ENCODE measurements at places on chromosomes 2 and 18. TPM values are rescaled to one million over a fixed set of nuclear protein-coding genes. Genes with fewer than 3 reads are reported as not detected.

GRCh38 chr2:224194161-224194560, 155.1 kb upstream of the SERPINE2 start:
- no peak for DNase-seq

- DNase-seq: no peak
Observed at GRCh38 chr18:6158958-6159357, 255.8 kb downstream of the L3MBTL4 start.

GRCh38 chr2:217409949-217410680, 550.3 kb upstream of the TNP1 start:
- no peak for DNase-seq

ALKAL2 gene
- polyA plus RNA-seq: 0.14 TPM

DNA sequence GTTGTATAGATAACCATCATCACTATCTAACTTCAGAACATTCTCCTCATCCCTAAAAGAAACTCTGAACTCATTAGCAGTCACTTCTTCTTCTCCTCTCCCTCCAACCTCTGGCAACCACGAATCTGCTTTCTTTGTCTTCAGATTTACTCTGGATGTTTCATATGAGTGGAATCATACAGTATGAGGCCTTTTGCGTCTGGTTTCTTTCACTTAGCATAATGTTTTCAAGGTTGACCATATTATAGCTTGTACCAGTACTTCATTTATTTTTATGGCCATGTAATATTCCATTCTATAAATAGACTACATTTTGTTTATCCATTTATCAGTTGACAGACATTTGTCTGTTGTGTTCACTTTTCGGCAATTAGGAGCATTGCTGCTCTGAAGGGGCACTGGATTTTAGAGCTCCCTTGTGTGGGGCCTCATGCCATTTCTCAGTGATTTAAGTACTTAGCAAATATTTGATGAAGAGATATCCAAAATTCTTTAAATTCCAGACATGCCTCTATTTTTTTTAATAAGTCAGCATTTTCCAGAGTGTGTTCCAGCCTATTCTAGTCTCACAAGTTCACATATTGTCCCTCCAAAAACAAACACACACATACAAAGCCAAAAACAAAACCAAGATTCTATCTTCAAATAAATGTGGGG, 22.5 kb upstream of the MAP3K20 start:
- DNase-seq: no peak

SCN1A gene
- not detected for polyA plus RNA-seq

ARHGAP25 gene
- polyA plus RNA-seq: 0.55 TPM

GRCh38 chr18:79447703-79448367, 52.1 kb downstream of the NFATC1 start:
- peak; percentile 46 for DNase-seq

DNA sequence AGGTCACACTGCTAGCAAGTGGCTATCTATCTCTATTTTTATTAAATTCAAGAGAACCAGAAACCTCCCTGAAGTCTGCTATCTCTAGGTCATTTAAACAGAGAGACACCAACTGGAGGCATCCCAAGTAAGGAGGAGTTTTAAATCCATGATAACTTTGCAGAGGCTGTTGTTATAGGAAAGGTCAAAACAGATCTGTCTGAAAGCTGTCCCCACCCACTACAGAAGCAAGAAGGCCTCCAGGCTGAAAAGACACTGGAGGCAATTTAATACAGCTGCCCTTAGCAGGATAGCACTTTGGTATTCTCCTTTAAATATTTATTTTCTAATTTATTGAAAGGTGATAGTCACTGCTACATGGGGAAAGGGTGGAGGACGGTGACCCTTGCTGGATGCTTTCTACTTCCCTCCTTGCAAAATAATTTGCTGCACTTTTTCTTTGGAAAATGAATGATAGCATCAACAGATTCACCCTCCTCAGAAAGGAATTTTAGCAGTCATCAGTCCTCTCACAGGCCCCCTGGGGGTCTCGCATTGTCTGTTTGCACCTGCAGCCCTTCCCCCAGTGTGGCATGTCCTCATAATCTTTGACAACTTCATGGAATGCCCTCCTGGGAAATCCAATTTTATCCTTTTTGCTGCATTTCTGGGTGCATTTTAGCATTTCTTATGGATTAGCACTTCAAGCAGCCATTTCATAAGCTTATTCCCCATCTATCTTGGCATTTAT, 429.5 kb upstream of the TNP1 start:
- no peak for DNase-seq

TDRD15 gene
- polyA plus RNA-seq: not detected

CNGA3 gene
- not detected for polyA plus RNA-seq

GKN2 gene
- polyA plus RNA-seq: not detected

PPP4R1 gene
- 101 TPM for polyA plus RNA-seq

DNA sequence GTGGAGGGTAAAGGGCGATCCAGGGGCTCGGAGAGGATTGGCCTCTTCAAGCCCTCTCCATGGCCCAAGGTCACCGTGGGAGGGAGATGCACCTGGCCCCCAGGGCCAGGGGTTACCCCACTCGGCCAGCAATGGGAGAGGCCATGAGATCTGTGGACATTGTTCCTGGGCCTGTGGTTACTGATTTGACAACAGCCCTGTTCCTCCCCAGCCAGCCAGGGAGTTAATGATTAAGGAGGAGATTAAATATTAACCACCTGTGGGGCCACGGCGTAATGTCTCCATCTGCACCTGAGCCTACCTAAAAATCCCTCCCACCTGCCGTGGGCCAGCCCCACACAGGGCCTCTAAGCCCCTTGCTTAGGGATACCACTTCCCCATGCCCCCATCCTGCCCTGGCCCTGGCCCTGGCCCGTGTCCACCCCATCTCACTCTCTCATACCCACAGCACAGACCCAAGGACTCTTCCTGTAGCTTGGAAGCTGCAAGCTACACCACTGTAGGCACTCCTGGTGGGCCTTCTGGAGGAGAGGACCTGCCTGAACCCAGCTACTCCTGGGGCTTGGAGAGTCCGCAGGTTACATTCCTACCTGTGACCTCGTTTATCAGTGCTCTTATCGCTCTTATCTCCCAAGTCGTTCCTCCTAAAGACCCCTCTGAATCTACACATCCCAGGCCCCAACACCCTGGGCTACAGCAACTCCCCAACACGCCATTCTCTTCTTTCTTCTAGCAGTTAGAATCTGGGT, 32.1 kb downstream of the ZFP36L2 start:
- no peak for DNase-seq

DNA sequence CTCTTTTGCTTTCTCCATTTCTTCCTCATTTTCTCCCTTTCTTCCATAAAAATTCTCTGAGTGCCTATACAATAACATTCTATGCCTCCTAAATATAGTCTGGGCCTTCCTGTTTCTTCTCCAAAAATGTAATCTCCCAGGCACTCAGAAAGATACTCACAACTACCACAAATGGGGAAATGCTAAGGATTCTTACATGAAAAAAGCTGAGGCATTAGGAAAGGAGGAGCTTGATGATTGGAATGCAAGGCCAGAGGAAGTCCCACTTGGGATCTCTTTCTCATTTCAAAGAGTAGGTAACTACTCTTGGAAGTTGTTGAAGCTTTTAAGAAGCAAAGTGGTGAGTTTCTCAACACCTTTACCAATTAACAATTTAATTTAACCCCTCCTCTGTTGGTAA, 3.4 kb downstream of the VSNL1 start:
- no peak for DNase-seq

- DNase-seq: no peak
Observed at GRCh38 chr2:157946919-157947557, 70.9 kb upstream of the ACVR1 start.

DNA sequence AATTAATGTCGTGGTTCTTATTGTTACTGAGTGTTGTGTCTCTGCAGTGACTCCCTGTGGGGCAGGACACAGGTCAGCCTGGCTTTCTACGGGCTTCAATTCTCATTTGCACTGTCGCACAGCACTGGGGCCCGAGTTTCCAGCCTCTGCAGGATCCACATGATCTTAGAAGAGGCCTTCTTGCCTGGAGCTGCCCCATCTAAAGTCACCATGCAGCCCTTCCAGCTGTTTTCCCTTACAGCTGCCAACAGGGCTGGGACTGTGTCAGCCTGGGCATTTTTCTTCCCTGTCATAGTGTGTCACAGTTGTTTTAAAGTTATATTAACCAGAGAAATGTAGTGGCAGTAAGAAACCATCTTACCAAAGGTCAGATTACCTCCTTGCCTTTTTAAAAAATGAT, 27.0 kb downstream of the FHL2 start:
- DNase-seq: no peak

DNA sequence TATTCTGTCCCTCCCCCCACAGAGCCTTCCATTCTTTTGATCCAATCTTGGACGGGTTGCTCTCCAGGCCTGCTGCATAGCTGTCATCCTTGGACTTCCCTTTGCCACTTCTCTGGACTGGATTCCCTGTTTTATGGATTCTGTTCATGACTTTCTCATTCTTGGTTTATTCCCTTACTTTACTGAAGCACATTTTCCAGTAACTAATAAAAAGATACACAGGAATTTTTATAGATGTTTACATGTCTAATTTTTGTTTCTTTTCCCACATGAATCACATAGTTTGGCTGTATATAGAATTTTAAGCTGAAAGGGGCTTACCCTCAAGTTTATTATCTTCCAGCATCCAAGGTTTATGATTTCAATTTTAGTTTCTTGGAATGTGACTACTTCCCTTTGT, 37.9 kb downstream of the GDF7 start:
- DNase-seq: no peak

- no peak for DNase-seq
Observed at GRCh38 chr18:59041296-59041695, 98.4 kb upstream of the SEC11C start.

ASB18 gene
- not detected for polyA plus RNA-seq

HRH4 gene
- polyA plus RNA-seq: 0.01 TPM

ACTG2 gene
- polyA plus RNA-seq: 641 TPM

DNA sequence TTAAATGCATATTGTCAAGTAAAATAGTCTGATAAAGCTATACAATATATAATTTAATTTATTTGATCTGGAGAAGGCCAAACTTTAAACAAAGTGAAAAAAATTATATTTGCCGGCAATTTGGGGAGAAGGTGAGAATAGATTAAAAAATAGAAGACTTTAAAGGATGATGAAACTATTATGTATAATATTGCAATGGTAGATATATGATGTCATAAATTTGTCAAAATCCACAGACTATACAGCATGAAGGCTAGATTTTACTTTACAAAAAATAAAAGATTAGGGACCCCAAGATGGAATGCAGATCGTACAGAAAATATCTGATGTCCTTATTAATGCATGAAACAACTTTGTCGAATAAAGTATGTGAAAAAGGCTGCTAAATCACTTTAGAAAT, 67.3 kb upstream of the MAL start:
- DNase-seq: no peak

DNA sequence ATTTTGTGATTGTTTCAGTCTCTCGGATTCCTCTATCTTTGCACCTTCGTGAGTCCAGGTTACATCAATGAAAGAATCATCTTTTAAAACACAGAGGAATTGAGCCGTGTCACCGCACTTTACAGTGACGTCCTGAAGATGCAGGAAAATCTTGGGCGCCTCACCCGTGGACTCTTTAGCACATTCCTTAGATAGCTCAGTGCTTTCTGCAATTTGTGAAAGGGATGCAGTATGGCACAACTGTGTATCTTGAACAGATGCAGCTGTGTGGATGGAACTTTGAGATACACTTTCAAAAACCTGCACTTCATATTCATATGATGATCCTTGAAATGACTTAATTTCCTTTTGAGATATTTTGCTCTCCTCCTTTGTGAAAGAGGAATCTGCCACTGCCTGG, 50.9 kb downstream of the TTN start:
- peak; percentile 7 for DNase-seq

SP9 gene
- polyA plus RNA-seq: not detected

GRCh38 chr2:218089259-218089658, 20.2 kb downstream of the RUFY4 start:
- no peak for DNase-seq

TWIST2 gene
- 15.7 TPM for polyA plus RNA-seq

DNA sequence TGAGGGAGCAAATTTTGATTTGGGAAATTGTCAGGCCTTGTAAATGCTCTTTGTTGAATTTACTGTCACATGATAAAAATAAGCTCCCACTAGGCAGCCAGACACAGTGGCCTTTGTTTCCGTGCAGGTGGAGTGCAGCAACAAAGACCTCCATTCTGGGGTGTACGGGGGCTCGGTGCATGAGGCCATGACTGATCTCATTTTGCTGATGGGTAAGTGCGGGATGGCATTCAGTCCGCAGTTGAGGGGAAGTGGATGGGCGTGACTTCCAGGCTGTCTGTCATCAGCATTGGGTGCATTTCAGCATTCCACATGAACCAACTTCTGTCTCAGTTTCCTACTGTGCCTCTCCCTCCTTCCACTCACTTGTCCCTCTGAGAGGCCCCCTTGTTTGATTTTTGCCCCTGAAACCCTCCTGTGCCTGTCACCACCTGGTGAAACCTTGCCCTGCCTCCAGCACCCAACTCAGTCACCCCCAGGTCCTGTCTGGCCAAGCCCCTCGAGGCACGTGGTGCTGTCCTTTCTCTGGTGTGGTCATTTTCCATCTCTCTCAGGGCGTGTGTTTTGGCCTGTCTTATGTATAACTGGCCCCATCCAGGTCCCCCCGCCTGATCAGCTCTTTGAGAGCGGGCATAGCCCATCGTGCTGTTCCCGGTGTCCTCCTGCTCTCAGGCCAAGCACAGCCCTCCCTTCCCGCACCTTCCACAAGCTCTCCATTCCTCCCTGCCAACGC, 16.3 kb downstream of the CNDP2 start:
- DNase-seq: no peak

DNA sequence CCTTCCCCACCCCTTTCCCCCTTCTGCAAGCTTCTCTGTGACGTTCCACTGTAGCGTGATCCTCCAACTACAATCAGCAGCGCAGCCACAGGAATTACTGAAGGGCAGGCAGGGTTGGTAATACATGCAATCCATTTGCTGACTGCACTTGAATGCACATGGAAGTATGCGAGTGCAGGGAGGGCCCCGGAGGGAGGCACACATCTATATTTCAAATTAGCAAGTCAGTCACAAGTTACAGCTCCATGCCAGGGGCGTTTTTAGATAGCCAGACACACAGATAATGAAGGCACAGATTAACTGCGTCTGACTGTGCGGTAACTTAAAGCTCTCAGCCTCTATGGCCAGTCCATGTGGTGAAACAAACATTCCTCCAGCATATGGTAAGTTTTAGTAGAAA, 209.2 kb upstream of the GATA6 start:
- DNase-seq: no peak

DNA sequence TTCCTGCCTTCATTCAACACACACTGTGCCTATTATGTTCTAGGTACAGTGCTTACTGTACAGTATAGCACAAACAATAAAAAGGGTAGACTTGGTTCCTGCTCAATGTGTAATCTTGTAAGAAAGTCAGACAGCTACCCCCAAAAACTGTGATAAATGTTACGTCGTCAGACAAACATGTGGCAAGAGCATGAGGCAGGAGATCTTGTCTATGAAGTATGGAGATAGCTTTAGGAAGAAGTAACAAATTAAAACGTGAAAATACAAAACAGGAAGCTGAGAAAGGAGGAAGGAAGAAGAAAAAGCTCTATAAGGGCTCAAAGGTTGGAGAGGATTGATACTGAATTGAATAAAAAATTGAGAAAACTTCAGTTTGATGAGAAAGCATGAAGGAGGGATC, 276.2 kb upstream of the HNRNPA3 start:
- no peak for DNase-seq

RGPD3 gene
- polyA plus RNA-seq: 0.07 TPM

Measured in AG04450 (cell line).